CD14-positive monocyte (primary cell): ENCODE measurements at places on chromosomes 7 and 10. TPM values are rescaled to one million over a fixed set of nuclear protein-coding genes. Genes with fewer than 3 reads are reported as not detected.

ACSM6 gene
- not detected for polyA plus RNA-seq

ZNF365 gene
- not detected in 2 replicates for polyA plus RNA-seq

METTL27 gene
- polyA plus RNA-seq = 1.1 and 2.6 TPM in 2 replicates

ACHE gene
- not detected for polyA plus RNA-seq

COBL gene
- not detected for polyA plus RNA-seq

STK32C gene
- 18.4 TPM for polyA plus RNA-seq

AKR1C8 gene
- not detected for polyA plus RNA-seq

TAS2R41 gene
- polyA plus RNA-seq = 0.19 TPM in 1 of 2 replicates, not detected in the other

FAM25C gene
- polyA plus RNA-seq = not detected

ACTR3C gene
- 0.55 TPM for polyA plus RNA-seq

FAM131B gene
- polyA plus RNA-seq = not detected

TSPAN12 gene
- not detected in 2 replicates for polyA plus RNA-seq

FOXP2 gene
- polyA plus RNA-seq = not detected

SCD gene
- 1.0 TPM for polyA plus RNA-seq

LRRC18 gene
- polyA plus RNA-seq = not detected in 2 replicates

POM121C gene
- 2.2 TPM for polyA plus RNA-seq

GIMAP8 gene
- 12.0 TPM for polyA plus RNA-seq

IFIT1B gene
- not detected for polyA plus RNA-seq

ZNF239 gene
- 0.07 TPM in 1 of 2 replicates, not detected in the other for polyA plus RNA-seq

UTF1 gene
- 0.14 TPM for polyA plus RNA-seq

TUBB8 gene
- not detected for polyA plus RNA-seq

ELN gene
- not detected for polyA plus RNA-seq

LBX1 gene
- polyA plus RNA-seq = not detected

PCLO gene
- polyA plus RNA-seq = not detected

CUZD1 gene
- 0.14 TPM for polyA plus RNA-seq

KNDC1 gene
- polyA plus RNA-seq = 0.80 and 0.93 TPM in 2 replicates

NYAP1 gene
- polyA plus RNA-seq = not detected

HOXA7 gene
- polyA plus RNA-seq = not detected

KCP gene
- 0.11 TPM for polyA plus RNA-seq

SLC29A4 gene
- polyA plus RNA-seq = 0.26 TPM

MYOZ1 gene
- not detected for polyA plus RNA-seq

AGAP6 gene
- 0.65 TPM for polyA plus RNA-seq

DLX6 gene
- polyA plus RNA-seq = not detected in 2 replicates

FAM237B gene
- polyA plus RNA-seq = not detected in 2 replicates

PTF1A gene
- not detected in 2 replicates for polyA plus RNA-seq

RHOBTB1 gene
- polyA plus RNA-seq = 0.25 and 0.96 TPM in 2 replicates

FAM13C gene
- not detected for polyA plus RNA-seq

NCAPG2 gene
- polyA plus RNA-seq = 1.7 TPM

GRID2IP gene
- not detected for polyA plus RNA-seq

ERVW-1 gene
- not detected for polyA plus RNA-seq

SLC37A3 gene
- polyA plus RNA-seq = 3.1 TPM

NRP1 gene
- polyA plus RNA-seq = 1.1 TPM

SIRT1 gene
- polyA plus RNA-seq = 3.2 and 8.3 TPM in 2 replicates
